ENCODE measurements at places on chromosomes 3 and 15.

GRCh38 chr15:75063338-75063737 is 39.9 kb downstream of the PPCDC start:
- no peak for DNase-seq

DNA sequence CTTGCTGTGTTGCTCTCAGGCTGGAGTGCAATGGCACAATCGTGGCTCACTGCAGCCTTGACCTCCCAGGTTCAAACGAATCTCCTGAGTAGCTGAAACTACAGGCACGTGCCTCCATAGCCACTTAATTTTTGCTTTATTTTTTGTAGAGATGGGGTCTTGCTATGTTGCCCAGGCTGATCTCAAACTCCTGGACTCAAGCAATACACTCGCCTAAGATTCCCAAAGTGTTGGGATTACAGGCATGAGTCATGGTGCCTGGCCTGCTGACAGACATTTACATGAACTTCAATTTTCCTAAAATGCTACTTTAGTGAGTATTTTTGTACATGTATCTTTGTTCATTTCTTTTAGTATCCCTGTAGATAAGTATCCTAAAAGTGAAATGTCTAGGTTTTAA is 132.3 kb downstream of the SUCLG2 start:
- no peak for DNase-seq

GRCh38 chr3:98536456-98537017 is 4.8 kb downstream of the GPR15 start:
- DNase-seq: no peak

- no peak for DNase-seq
Observed at GRCh38 chr15:73930371-73930770, 4.1 kb downstream of the LOXL1 start.

- no peak for DNase-seq
Observed at GRCh38 chr3:120614765-120615164, 18.6 kb downstream of the NDUFB4 start.

All from left renal cortex interstitium (tissue), 4 donors.